T-helper 2 cell (primary cell): ENCODE measurements at places on chromosomes 16 and 17.

GRCh38 chr17:63741143-63741407, 524 bp downstream of the STRADA start:
- no peak for DNase-seq

- no peak for DNase-seq
Measured at GRCh38 chr17:3986939-3987335, 22.7 kb upstream of the ATP2A3 start.

DNA sequence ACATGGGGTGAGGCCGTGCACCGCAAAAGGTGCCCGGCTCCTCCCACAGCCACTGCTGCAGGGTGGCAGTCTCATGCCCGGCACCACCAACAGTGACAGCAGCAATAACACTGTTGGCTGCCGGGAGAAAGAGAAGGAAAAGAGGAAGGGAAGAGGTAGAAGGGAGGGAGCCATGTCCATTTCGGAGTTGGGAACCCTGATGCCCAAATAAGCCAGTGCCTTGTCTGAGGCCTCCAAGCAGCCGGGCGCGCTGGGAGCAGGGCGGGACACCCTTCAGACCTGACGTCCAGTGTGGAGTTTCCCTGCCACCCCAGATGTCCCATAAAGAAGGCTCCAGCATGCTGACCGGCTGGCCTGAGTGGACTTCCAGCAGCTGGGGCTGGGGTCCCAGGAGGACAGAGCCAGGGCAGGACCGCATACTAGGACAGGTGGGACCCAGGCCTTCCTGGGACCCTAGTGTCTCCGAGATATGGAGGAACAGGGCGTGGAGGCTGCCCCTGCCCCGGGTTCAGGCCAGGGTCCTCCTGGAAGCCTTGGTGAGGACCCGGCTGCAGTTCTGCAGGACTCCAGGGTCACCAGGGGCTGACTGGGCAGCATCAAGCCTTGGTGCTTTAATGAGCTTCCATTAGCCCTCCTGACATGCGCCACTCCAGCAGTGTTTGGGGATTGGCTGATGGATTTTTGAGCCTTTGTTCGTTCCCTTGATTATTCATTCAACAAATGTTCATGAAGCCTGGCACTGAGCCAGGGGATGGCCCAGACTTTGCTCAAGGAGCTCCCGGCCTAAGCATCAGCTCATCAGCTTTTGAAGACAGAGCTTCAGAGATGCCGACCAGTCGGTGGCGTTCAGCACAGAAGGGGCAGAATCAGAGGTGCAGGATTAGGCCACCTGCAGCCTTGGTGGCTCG, 223.6 kb upstream of the CIBAR2 start:
- DNase-seq: no peak

GRCh38 chr16:21203155-21203797, 8.1 kb downstream of the ZP2 start:
- no peak for DNase-seq

DNA sequence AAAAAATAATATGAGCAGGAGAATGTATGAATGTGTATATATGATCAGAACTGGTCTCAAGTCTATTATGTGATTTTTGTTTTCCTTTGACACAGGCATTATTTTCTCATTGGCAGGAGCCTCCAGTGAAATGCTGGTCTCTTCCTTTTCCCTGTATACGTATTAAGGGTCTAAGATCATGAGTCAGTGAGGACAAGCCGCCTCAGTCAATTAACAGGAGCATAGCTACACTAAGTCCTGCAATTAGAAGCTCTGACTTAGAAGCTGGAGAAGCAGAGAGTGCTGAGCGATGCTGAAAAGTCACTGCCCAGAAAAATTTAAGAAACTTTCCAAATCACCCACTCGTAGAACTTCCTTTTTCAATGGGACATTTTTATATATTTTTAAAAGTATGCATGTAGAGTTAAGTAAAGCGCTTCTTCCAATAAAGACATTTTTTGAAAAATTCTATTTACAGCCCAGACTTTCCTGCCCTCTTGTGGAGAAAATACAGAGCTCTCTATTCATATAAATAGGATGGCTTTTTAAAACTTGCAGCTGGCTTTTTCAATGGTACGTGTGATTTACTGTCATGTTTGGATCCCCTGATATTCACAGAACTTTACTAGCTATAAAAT, 70.2 kb upstream of the PSMD7 start:
- DNase-seq: no peak

DNA sequence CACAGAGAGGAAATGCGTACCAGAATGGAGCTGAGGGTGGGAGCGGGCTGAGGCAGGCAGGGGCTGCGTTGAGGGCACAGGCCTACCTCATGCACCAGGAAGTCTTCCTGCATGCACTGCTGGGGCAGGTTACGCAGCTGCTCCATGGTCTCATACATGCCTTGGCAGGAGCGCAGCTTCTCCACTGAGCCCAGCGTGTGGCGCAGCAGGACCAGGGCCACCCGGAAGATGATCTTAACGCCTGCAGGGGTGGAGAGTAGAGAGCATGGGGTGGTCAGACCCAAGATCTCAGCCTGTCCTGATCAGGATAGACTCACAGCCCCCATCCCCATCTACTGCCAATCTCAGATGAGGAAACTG, 3.4 kb upstream of the CD2BP2 start:
- no peak for DNase-seq

GRCh38 chr16:67884-68789, 4.3 kb downstream of the RHBDF1 start:
- DNase-seq: no peak

- no peak for DNase-seq
Measured at GRCh38 chr16:27503662-27504061, 46.1 kb downstream of the GTF3C1 start.
